Activated CD8-positive, alpha-beta memory T cell treated with anti-CD3 and anti-CD28 coated beads for 1 hour (primary cell): ENCODE measurements at places on chromosomes 7 and 10.

DNA sequence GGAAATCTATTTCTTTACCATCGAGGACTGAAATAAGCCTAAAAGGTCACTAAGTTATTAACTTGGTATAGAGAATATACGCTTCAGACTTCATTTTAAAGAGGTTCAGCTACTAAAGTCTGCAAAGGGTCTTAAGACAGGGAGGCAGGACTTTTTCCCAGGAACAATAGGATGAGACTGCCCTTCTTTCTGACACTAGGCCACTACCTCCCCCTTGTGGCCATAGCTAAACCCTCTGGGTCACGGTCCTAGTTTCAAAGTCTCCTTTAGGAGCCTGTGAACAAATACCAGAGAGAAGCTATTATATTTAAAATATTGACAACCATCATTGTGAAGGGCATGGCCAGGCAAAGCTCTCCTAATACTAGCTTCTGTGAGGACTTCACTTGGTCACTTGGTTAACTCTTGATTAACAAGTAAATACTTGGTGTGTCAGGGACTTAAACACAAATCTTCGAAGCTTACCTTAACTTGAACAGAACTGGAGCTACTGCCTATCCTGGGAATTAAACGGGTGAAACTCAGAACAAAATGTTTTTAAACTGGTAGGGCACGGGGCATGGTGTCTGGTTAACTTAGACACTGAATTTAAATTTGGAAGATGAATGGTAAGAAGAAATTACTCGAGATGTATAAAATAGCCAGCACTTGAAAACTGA is 75.6 kb downstream of the CCDC6 start:
- no peak for DNase-seq

- no peak for DNase-seq
Measured at GRCh38 chr7:1926908-1927306, 256.8 kb downstream of the ELFN1 start.

DNA sequence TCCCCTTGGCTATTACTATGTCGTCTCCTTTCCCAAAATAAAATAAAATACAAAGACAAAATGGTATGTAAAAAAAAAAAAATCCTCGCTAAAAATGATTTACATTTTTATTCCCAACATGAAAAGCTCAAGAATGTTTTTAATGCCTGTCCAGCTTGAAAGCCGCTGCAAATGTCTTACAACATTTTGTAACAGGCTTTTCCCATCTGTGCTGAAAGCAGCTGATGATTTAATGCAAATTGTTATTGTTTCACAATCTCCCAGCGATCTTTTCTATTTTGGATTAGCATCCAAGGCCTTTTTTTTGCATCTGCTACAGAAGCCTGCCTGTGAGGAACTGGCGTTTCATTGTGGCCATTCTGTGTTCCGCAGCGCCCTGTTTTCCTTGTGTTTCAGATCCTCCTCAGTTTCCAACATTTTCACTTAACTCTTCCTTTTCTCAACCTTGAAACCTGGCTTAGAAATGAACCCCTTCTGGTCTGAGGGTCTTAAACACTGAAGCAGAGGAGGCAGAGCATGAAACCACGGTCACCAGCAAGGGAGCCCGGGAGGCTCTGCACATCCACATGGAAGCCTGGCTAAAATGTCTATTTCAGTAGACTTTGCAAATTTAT is 712.1 kb downstream of the PARD3 start:
- no peak for DNase-seq

- DNase-seq: no peak
Measured at GRCh38 chr10:24824124-24824523, 100.4 kb upstream of the ARHGAP21 start.

GRCh38 chr10:98378722-98379121 is 36.3 kb downstream of the PYROXD2 start:
- no peak for DNase-seq

DNA sequence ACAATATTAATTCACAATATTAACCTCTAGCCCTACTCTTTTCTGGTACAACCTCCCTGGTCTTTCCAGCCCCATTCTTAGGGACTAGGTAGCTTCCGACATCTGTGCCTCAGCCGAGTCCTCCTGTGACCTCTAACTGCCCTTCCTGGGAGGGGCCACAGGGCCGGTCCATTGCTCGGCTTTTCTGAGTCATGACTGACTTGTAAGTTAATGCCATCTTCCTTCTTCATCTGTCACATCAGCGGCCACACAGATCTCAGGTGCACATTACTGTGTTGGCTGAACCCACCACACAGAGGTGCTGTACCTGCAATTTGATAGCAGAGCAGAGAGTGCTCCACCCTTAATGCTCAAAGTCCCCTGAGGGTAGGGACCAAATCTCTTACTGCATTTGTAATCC is 4.1 kb upstream of the CPA4 start:
- DNase-seq: no peak

- no peak for DNase-seq
Measured at GRCh38 chr7:157557263-157557662, 220.5 kb downstream of the DNAJB6 start.

DNA sequence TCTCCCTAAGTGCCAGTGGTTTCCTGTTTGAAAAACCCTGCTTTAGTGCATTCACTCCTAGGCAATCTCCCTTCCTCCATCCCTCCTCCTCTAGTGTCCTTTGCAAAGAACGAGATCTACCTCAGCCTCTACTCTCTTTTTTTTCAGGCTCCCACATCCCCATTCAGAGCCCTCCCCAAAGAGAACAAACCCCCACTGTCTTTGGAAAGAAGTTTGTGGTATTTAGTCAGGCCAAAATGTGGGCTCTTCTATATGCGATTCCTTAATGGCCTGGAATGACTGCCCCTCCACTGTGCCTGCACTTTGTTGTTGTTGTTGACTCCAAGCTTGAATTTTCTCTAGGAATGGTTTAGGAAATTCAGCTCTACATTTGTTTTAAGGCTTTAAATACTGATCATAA is 36.3 kb downstream of the PALS2 start:
- DNase-seq: no peak

DNA sequence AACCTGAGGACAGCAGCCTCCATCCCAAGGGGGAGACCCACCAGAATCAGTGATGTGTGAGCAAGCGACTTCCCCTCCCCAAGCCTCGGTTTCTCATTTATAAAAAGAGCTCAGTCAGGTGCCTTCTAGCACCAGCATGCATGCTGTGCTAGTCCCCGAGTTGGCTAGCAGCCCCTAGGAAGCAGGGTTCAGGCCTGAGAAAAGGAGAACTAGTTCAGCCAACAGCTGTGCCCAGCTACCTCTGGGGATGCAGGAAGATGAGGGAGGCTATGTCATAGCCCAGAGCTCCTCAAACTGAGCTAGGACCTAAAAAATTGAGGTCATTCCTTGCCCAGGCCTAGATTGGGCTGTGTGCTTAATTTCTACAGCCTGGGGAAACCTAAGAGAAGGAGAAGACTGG is 13.7 kb downstream of the DRGX start:
- DNase-seq: no peak

GRCh38 chr10:100888957-100889356 is 23.8 kb upstream of the SLF2 start:
- DNase-seq: no peak

DNA sequence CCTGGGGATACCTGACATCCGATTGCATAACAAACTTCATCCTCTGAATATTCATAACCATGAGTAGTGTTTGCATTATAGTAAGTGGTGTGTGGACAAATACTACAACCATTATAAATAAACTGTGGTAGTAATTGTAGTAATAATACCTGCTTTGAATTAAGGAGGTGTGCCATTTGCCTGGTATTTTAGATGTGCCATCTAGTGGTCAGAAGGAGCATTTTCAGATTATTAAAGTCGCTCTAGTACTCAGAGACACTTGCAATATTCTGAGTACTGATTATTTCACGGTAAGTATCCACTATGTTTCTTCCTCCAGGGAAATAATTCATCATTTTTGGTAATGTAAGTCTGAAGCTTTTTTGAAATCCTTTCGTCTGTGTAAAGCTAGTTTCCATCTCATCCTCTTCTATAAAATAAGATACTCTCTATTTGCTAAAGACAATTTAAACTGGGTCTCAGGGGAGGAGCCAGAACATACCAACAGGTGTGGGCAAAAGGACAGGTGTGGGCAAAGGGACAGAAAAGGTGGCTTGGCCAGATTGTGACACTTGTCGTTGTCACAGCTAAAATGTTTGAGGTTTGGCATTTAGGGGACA is 115.3 kb upstream of the WDR11 start:
- DNase-seq: no peak

GRCh38 chr7:12267542-12267941 is 56.4 kb downstream of the TMEM106B start:
- DNase-seq: no peak

GRCh38 chr10:129690248-129691070 is 223.4 kb downstream of the MGMT start:
- no peak for DNase-seq

DNA sequence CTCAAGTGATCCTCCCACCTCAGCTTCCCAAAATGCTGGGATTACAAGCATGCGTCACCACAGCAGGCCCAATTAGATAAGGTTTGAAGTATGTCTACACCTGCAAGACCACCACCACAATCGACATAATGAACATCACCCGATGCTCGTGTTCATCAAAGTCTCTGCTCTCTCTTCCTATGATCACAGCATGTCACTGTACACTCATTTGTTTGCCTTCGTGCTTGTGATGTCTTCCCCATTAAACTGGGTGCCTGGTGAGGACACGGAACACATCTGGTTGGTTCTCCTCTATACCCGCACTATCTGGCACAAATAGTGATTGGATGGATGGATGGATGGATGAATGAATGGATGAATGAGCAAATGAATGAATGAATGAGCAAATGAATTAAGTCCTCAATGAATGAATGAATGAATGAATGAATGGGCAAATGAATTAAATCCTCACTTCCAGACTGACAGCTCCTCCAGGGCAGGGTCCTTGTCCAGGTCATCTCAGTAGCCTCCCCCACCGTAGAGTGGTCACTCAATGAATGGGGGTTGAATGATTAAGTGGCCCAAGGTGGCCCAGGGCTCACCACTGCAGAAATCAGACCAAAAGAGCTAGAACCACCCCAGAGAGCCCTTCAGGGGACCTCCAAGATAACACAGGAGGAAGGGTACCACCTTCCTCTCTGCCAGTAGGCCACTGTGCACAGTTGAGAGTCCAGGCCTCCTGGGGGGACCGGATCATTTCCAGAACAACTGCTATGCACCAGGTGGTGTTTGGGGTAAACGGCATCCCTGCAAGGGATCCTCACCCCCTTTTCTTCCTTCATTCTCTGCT is 101.9 kb upstream of the TNRC18 start:
- DNase-seq: no peak

DNA sequence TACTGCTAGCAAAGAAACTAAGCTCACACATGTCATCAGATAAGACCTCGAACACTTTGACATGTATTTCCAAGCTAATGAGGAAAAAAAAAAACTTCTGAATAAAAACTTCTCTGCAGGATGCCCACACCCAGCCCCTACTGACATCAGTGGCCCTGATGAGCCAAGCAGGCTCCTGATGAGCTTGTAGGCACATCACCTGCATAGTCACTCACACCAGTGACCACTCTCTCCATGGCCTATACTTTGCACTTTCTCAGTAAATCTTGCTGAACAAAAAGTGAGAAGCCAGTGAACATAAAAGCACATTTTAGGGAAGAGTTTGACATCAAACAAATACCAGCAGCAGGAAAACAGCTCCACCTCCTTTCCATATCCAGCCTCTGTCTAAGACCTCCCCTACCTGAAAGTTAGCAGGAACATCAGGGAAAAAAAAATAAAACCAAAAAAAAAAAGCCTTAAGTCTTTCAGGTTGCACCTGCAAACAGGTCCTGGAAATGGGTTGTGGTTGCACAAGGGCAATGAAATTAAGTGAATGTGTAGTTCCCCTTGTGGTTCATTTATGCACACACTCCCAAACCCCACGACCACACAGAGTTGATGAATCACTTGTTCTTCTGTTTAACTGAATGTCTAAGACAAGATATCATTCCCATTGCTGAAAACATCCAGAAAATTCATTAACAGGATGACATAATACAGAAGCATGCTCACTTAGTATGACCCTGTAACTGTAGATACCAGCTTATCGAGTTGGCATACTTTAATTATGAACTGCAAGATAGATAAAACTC is 205.2 kb upstream of the PDE1C start:
- no peak for DNase-seq

DNA sequence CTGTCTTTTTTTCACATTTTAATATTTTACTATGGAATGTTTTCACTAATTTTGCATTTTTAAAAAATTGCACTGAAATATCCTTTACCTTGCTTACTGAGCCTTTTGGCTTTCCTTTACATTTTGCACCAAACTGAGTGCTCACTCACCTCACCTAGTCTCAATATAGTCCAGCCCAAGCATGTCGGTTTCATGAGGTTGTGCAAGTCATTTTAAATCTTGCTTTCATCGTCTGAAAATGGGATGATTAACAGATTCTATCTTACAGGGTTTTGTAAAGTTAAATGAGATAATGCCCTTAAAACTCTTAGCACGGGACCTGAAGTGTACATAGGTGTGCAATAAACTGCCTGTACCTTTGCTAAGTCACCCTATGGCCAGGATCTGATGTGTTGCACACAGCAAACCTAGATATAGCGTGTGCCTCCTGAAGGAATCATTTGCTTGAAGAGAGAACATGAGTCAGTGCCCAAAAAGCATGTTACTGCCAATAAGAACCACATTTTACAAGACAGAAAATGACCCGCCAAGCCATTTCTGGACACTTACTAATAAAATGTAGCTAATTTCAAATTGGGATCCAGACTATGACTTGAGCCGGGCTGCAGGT is 199.8 kb downstream of the JCAD start:
- no peak for DNase-seq

GRCh38 chr7:3957472-3958108 is 656.5 kb downstream of the SDK1 start:
- no peak for DNase-seq

DNA sequence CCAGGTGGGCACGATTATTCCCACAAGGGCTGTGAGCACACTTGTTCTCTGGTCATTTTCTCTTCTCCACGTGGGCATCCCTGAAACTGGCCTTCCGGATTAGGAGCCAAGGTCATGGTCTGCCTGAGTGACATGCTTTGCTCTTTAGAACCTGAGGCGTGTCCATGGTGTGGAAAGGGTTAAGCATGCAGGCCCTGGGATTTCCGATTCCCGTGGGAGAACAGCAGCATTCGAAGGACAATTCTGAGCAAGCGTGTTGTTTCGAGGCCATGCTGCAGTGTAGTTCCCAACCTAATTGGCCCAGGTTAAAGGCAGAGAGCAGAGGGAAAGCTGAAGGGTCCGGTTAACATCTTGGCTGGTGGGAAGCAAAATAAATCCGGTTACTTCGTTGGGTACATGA is 245.9 kb downstream of the SKAP2 start:
- DNase-seq: no peak

DNA sequence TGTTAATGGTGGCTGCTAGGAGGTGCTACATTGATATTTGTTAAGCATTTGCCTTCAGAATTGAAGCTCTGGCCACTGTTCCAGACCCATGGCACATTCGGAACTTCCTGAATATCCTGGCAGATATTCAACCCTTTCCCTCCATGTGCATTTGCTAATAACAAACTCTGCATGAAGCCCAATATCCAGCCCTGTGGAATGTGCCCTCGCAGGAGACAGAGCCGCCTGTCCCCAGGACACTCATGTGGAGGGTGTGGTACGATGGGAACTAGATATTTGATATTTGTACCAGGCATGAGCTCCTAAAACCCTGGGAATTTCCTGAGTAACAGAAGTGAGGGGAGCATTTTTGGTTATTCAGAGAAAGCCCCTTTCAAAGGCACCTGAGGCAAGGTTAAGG is 21.6 kb upstream of the ARHGAP22 start:
- DNase-seq: no peak
